ENCODE measurements at places on chromosomes 16 and 17. TPM values are rescaled to one million over a fixed set of nuclear protein-coding genes. Genes with fewer than 3 reads are reported as not detected.

The TBC1D3I gene
- total RNA-seq, result 1.9 TPM

GRCh38 chr17:16516594-16517051 is 24.6 kb upstream of the LRRC75A start:
- no peak for DNase-seq

The ABCC11 gene
- 0.91 TPM for total RNA-seq

The CA5A gene
- not detected for total RNA-seq

- no peak for DNase-seq
Measured at GRCh38 chr16:764184-764750, 3.7 kb downstream of the MSLN start.

DNA sequence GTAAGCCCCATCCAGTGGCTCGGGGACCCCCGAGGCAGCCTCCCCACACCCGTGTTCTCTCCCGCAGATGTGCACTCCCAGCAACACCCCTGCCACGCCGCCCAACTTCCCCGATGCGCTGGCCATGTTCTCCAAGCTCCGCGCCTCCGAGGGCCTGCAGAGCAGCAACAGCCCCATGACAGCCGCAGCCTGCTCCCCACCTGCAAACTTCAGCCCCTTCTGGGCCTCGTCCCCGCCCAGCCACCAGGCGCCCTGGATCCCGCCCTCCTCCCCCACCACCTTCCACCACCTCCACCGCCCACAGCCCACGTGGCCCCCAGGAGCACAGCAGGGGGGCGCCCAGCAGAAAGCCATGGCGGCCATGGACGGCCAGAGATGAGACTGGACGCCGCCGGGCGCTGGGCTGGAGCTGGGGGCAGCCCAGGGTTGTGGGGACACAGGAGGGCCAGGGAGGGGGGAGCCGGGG is 5.0 kb downstream of the UBALD2 start:
- DNase-seq, result no peak

- peak; percentile 77 for DNase-seq
Measured at GRCh38 chr16:58511933-58512815, 3.1 kb upstream of the SETD6 start.

GRCh38 chr16:23842137-23842600 is 6.4 kb downstream of the PRKCB start:
- no peak for DNase-seq

DNA sequence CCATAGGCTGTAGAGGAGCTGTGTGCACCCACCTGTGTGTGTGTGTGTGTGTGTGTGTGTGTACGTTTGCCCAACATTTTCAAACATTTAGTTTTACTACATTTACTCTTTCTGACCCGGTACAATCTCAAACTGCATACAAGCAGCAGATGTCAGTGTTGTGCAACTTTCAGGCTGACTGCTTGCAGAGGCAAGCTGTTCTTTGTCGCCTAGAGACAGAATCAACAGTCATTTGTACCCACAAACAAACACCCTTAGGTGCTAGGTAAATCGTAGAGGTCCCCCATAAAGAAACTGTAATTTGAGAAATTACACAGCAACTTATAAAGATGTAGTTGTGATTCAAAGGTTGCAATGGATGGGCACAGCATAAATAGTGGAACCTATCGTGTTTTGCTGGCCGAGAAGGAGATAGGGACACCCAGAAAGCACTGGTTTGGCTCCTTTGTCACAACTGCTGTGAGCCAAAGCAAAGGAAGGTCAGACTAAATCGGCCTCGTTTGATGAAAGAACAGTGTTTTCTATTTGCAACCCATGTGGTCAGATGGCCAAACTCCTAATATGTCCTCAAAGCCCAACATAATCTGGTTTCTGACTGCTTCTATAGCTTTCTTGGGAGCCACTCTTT is 478.4 kb downstream of the TOX3 start:
- peak; percentile 24 for DNase-seq

The BAIAP3 gene
- total RNA-seq, result 17.5 TPM

GRCh38 chr17:50956750-50957523 is 90.8 kb upstream of the TOB1 start:
- DNase-seq, result no peak

- DNase-seq, result no peak
Measured at GRCh38 chr16:49465661-49466528, 92.3 kb downstream of the C16orf78 start.

DNA sequence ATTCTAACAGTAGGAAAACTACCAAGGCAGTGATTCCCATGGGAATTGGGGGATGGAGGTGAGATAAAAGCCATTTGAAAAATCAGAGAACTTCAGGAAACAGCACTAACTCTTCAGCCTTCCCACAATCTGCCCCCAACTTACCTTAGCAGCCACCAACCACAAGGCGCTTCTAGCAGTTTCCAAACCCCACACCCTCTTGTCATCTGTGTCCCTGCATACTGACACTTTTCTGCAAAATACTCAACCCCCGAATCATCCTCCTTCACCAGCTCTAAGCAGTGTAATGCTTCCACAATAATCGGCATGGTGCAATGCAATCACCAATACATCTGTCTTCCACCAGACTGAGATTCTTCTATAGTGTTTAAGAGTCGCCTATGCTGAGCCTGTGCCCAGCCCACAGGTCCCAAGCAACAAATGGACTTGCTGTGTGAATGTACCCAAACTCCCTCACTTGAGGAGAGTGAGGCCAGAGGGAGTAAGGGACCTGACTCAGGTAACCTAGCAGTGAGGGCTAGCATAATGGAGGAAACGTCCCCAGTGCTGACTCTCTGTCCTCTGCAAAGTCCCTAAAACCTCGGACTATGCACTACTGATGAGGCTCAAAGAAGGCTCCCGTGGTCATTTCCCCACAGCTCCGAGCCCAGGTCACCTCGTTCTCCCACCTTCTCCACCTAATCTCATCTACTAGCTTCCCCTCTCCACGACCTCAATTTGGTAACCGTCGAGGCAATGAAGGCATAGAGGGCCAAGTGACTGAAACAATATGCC is 943 bp downstream of the DYNC1LI2 start:
- no peak for DNase-seq

DNA sequence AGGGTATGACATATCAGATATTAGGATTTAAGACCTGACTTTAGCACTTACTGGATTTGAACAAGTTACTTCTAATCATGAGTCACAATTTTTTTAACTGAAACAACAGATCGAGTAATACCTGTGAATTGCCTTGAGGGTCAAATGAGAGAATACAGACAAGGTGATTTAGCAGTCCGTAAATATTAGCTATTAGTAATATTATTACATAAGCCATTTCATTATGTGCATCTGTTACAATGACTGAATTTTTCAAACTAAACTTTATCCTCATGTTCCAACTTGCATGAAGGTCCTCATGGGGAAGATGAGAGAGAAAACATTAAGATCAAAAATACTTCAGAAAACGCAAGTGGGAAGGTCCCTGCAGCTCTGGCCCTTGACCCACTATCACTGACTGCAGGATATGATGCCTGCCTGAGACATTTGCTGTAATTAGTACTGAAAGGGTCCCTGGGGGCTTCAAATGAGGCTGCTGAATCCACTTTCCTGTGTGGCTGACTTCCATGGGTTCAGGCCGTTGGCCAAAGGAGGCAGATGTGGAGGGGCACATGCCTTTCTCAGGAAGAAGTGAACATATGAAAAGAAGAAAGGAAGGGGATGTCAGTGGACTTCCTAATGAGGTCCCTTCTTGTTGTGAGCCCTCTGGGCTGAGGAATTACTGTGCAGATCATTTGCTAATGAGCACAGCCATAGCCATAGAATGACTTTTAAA is 441.7 kb downstream of the CDH11 start:
- DNase-seq, result no peak

The ADAD2 gene
- total RNA-seq, result not detected

- DNase-seq, result no peak
Measured at GRCh38 chr17:63538693-63539595, 11.3 kb upstream of the DCAF7 start.

- no peak for DNase-seq
Measured at GRCh38 chr16:89798832-89799370, 17.5 kb downstream of the FANCA start.

DNA sequence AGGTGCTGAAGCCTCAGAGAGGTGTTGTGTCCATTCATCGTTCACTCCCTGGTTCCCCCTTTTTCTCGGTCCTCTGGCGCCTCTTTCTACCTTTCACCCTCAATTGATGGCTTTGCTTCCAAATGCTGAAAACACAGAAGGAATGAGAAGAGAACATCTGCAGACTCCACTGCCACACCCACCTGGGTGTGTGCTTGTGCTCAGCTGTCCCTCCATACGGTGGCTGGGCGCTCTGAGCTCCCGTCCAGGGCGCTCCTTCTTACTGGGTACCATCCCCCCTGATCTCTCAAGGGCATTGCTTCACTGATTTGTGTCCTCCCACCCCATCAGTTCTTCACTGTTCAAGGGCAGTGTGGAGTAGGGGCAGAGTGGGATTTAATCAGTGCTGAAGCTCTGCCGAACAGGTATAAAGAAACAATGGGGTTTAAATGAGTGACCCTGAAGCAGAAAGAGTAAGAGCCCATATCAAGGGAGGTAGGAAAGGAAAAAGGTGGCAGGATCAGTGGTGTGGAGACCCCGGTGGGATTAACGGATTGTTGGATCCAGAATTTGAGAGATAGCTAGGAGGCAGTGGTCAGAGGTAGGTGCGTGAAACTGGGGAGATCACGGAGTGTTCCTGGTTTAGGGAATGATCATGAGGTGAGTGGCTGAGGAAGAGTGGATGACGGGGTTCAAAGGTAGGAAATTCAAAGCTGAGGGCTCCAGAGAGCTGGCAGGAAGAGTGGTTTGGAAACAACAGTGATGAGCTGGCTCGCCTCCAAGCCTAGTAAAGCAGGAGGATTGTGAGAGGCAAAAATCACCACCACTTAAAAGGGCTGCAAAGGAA is 40.8 kb downstream of the MRTFB start:
- DNase-seq, result no peak

DNA sequence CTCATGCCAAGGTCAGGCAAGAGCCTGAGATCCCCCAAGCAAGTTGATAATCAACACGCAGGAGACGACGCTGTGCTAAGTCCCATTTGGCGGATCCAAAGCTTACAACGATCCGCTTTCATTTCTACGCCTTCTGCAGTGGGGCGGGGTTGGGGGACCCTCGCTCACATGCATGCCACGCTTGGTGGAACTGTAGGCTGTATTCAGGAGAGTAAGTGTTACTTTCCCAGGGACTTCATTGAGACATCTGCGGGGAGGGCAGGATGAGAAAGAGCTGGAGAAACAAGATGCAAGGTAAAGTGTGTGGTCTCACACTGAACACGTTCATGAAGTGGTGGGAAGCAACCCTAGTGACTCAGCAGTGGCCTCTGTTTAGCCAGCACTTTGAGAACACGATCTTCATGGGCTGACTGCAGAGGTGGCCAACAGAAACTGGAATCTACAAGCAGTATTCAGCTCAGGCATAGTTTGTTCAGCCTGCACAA is 100.5 kb downstream of the XYLT1 start:
- no peak for DNase-seq

DNA sequence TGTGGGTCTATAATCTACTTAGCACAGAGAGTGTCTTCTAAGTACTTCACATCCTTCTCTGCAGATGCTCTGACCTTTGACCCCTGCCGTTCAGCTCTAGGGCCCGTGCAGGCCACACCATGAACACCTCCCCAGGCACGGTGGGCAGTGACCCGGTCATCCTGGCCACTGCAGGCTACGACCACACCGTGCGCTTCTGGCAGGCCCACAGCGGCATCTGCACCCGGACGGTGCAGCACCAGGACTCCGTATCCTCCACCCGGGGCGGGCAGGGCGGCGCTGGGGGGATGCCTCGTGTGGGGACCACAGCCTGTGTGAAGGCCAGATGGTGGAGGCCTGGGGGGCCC is 686 bp downstream of the MLST8 start:
- DNase-seq, result no peak

- no peak for DNase-seq
Measured at GRCh38 chr17:41494524-41494923, 4.8 kb upstream of the KRT36 start.

GRCh38 chr16:68744744-68745280 is 7.7 kb downstream of the CDH1 start:
- DNase-seq, result peak; percentile 71

- no peak for DNase-seq
Measured at GRCh38 chr17:38512473-38513058, 84.3 kb downstream of the ARHGAP23 start.

The GP1BA gene
- total RNA-seq, result not detected

The FZD2 gene
- 73.6 TPM for total RNA-seq

DNA sequence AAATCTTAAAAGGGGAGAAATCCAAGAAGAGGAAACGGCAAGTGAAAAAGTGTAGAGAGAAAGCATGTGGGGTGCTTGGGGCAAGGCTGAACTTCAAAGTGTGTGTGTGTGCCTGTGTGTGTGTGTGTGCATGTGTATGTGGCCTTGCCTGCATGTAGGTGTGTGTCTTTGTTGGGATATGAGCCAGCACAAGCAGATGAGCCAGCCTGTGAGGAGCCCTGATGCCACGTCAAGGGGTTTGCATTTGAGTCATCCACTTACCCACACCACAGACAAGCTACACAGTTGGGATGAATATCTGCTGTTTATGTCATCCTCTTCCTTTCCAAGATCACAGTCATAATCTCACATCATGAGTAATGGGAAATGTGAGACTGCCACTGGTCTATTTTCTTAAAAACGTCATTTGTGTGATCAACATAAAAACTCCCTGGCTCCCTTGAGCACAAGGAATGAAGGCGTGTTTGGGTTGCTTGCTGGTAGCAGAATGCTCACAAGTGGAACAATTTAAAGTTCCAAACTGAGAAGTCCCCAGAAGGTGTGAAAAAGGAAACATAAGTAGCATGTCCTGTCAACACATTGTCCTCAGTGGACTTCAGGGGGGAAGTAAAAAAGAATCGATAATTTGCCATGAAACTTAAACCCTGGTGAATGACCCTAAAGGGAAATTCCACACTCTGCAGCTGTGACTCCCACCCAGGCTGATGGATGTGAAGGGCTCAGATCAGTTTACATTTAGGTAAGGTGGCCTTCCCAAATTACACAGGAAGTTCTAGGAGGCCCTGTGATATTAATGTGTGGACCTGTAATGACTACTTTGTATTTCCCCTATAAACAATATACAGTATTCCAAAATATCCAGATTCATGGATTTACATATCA is 14.7 kb downstream of the KCTD19 start:
- DNase-seq, result no peak
